Activated T-helper 1 cell treated with anti-CD3 and anti-CD28 coated beads, Interleukin-12 subunit alpha, Interleukin-12 subunit beta, Interleukin-2, Interleukin-4 antibody, amounts not matched to agents 30 ng/mL and 10 ng/mL and 1 ng/mL, durations not matched to agents 14 hours and 24 hours and 36 hours (primary cell): ENCODE measurements at places on chromosomes 5 and 9.

- no peak for DNase-seq
Observed at GRCh38 chr5:82259172-82259800, 18.9 kb downstream of the RPS23 start.

- no peak for DNase-seq
Observed at GRCh38 chr9:125950880-125951471, 203.8 kb downstream of the PBX3 start.

GRCh38 chr9:95511616-95511931, 5.2 kb downstream of the PTCH1 start:
- DNase-seq, result no peak

- DNase-seq, result no peak
Observed at GRCh38 chr5:53164478-53165165, 55.1 kb upstream of the MOCS2 start.

DNA sequence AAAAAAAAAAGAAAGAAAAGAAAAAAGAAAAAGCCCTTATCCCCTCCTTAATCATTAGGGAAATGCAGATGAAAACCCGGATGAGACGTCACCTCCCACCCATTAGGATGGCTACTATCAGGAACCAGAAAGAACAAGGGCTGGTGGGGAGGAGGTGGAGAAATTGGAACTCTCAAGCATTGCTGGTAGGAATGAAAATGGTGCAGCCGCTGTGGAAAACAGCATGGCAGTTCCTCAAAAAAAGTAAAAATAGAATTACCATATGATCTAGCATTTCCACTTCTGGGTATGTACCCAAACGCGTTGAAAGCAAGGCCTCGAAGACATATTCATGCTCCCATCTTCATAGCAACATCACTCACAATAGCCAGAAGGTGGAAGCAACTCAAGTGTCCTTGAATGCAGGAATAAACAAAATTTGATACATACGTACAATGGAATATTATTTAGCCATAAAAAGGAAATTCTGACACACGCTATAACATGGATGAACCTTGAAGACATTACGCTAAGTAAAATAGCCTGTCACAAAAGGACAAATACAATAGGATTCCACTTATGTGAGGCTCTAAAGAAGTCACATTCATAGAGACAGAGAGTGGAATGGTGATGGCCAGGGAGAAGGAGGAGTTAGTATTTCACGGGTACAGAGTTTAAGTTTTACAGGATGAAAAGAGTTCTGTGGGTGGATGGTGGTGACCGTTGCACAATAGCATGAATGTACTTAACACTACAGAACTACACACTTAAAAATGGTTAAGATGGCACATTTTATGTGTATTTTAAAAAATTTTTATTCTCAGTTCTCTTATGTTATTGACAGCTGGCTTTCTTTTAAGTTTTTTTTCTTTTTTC, 166.8 kb upstream of the IER5L start:
- no peak for DNase-seq

DNA sequence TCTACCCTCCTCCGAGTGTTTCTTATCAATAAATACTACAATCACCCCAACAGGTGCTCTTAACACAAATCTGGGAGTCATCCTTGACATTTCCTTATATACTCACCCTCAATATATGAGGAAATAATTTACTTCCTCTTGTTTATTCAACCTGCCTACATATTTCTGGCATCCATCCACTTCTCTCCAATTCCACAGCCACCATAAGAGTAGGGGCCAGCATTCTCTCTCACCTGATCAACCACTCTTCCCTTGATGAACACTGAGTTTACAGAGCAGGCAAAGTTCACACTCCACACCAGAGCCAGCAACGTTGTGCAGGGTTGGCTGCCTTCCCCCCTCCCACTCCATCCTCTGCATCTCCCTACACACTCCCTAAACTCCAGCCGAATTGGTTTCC, 904.3 kb upstream of the DMAC1 start:
- no peak for DNase-seq

DNA sequence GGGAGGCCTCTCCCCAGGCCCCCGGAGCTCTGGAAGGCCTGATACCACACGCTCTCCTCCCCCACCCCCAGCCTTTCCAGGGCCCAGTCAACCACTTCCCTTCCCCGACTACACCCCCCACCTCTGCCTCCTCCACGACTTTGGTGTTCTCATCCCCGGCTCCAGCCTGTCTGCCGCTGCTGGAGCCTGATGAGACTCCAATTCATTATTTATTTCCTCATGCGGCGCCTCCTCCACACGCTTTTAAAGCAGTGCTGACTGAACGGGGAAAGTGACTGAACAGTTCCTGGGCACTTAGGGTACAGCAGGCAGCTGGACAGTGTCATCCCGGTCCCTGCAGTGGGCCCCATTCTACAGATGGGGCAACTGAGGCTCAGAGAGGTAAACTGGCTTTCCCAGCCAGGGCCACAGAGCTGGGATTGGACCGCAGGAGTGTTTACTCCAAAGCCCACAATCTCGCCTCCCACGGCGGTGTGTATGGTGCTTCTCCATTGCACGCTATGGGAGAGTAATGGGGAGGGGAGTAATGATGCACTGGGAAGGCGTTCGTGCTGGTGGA, 15.9 kb upstream of the RPL26L1 start:
- no peak for DNase-seq

- DNase-seq, result no peak
Observed at GRCh38 chr5:107630184-107630583, 40.6 kb downstream of the EFNA5 start.

- DNase-seq, result no peak
Observed at GRCh38 chr5:133353741-133354140, 258.6 kb downstream of the FSTL4 start.

GRCh38 chr9:76298521-76299144, 95.6 kb downstream of the RFK start:
- DNase-seq, result no peak

GRCh38 chr9:114169029-114169951, 14.0 kb downstream of the COL27A1 start:
- DNase-seq, result no peak
